ENCODE measurements at places on chromosomes 16 and 17. TPM values are rescaled to one million over a fixed set of nuclear protein-coding genes. Genes with fewer than 3 reads are reported as not detected.

DNA sequence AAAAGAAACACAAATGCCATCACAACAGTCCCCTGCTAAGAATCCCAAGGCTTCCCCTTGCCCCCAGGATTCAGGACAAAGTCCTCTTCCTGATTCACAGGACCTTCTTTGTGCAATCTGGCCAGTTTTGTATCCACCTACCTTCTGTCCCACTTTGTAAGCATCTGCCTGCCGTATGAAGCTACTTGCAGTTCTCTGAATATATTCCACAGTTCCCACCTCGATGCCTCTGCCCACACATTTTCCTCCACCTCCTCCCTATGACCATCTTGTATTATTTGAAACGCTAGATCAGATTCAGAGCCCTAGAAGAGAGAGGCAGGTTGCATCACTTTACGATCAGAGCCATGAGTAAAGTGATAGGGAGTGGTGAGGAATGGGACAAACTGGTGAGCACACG, 159.2 kb upstream of the XYLT1 start:
- no peak for ATAC-seq

DNA sequence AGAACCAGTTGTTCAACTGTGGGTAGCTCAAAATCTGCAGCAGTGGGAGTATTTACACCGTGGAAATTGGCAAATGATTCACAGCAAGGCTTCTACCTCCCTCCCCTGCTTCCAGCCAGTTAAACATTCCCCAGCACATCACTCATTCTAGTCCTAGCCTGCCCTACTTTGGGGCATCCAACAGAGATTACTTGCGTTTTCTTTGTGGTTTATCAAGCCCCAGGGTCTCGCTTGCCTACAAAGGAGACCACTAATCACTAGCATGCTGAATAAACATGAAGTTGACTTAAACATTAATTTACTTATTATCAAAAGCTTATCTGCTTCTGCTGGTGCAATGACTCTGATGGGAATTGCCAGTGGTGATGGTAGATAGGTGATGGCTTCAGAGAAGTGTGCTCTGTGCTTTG, 94.5 kb downstream of the MARF1 start:
- ATAC-seq = no peak

DNA sequence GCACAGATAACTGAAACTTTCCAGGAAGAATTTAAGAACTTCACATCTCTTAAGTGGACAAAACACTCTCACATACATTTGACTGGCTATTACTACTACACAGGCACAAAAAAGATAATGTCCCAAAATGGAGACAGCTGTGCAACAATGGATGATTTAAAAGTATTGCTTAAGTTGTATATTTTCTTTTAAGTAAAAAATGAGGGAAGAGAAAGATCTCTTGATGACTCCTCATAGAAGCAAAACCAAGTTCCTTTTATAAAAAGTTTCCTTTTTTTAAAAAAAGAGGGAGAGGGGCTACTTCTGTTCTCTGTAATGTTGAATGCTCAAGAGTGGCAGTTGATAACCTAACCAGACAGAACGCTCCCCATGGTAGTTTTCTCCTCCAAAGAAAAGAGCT, 195.5 kb downstream of the ZFHX3 start:
- ATAC-seq = no peak

NTN1 gene
- 16.4 TPM for total RNA-seq

DNA sequence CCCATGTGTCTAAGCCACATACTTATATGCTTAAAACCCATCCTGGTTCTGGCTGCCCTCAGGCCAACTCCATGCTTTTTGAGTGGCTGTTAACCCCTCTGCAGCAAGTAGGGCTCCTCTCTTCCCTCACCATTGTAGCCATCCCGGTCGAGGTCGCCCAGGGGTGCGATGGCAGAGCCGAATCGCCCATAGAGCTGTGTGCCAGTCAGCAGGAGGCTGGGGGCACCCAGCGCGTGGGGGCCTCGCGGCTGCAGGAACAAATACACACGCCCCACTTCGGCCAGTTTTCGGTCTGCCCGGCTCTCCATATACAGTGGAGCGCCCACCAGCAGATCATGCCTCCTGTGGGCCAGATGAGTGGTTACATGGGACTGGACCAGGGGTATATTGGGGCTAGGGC, 6.1 kb downstream of the ITGA2B start:
- no peak for ATAC-seq

- ATAC-seq = no peak
Measured at GRCh38 chr17:34542700-34543336, 36.6 kb upstream of the TMEM132E start.
